ENCODE measurements at places on chromosomes 11 and 22. TPM values are rescaled to one million over a fixed set of nuclear protein-coding genes. Genes with fewer than 3 reads are reported as not detected.

GRCh38 chr11:73236205-73236765 lies 18.2 kb downstream of the P2RY2 start:
- DNase-seq: peak; percentile 26

DNA sequence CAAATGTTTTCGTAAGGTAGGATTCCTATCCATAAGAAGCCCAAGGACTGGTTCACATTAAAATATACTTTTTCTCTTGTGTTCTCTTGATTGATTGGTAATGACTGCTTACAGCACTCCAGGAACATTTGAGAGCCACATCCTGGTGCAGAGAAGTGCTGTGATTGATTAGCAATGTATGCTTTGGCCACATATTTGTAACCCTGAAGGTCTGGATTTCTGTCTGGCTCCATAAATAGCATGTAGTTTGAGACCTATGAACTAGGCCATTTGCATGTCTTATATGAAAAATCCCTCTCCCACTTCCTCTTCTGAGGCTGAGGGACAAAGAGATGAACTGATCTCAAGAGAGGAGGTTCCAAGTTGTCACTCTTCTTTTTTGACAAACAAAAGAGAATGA lies 49.3 kb upstream of the CD44 start:
- DNase-seq: no peak

The SHANK3 gene
- polyA plus RNA-seq: 23.2 TPM

DNA sequence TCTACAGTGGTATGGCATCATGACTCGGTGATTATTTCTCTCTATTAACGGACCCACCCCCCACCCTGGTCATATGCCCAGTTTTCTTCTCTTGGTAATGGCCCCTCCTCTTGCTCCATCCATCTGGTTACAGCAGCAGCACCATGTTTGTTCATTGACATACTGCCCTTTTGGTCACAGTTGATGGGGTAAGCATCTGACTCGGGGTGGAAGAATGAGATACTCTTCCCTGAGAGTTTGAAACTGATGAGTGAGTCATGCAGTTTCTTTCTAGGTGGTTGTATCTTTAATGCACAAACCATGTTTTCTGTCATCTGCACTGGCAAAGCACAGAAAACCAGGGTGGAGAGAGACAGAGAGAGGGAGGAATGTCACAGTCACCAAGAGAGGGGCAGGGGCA lies 126.0 kb downstream of the SYN3 start:
- DNase-seq: no peak

DNA sequence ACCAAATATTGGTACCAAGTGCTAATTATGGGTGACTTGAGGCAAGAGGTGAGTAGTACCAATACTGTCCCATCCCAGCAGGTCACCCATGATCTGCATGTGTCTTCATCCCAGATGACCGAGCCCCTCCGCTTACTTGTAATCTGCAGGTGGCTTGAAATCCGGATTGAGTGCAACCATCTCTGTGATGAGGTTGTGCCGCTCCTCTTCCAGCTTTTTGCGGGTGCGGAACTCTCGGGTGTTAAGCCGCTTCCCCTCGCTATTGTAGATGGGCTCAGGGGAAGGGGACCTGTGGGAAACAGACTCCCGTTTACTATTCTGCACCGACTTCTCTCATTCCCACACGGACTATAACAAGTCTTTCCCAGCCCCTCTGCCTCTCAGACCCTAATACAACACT lies 8.2 kb downstream of the SF1 start:
- no peak for DNase-seq

DNA sequence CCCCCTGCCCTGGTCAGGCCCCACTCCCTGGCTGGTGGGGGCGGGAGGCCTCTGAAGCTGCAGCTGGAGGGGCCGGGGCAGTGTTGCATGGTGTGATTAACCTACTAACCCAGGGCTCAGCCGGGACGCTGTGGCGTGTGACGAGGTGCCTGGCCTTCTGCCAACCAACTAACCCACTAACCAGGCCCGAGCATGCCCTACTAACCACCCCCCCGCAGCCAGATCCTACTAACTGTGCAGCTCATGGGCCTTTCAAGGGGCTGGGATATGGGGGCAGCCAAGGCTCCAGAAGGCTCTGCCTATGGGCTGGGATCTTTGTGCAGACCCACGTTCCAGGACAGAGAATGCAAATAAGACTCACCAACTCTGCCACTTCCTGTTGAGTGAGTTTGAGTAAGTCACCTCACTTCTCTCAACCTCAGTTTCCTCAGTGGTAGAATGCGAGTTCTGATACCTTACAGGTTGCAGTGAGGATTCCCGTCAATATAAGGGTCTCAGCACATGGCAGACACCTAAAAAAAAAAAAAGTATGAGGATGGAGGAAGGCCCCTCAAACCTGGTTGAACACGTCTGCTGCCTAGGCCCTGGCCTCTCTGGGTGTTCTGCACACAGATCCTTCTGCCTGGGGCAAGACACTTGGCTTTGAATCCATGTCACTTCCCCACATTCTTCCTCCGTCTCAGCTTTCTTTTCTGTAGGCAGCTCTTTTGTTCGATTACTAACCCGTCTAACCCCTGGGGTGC lies 14.1 kb downstream of the MIAT start:
- peak; percentile 43 for DNase-seq

GRCh38 chr11:82046778-82047177 lies 686.9 kb downstream of the FAM181B start:
- no peak for DNase-seq
